ENCODE measurements at places on chromosomes 11 and 22.

DNA sequence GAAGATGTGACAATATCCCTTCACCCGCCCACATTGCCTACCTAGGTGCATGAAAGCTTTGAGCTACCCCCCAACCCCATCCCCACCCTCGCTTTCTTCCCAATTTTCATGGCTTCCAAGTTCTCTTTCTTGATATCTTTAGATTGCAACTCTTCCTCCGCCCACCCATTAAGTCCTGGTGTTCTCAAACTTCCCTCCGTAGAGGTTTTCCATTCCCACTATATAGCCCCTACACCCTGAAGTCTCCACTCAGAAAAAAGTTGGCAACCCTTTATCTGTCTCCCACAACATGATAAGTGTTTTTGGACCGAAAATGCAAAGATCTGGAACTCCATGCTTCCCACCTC lies 572 bp downstream of the ZNF70 start:
- no peak for DNase-seq

GRCh38 chr11:996681-997080 lies 39.8 kb downstream of the MUC6 start:
- no peak for DNase-seq

DNA sequence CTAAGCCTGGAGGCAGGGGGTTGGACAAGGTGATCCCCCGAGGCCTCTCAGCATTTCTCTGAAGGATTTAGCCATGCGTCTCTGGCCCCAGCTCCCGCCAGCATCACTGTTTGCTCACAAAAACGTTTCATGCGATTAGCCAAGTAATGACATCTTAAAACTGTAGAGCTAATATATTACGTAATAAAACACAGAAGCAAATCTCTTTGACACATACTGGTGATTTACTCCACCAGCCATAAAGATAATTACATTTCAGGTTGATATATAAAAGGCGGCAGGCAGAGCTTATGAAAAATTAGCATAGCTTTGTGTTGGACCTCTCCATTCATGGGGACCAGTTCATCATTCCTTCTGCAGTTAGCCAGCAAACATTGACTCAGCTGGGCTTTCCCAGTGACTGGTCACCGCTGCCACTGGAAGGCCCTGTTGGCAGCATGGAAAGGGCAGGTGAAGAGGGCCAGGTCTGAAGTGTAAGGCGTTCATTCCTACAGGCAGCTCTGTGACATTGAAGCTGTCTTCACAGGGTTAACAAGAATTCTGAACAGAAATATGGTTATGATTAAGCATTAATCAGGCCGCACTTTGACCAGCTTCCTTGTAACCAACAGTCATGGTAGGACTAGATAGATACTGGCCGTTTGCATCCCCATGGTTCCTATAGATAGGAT lies 150.3 kb downstream of the NECTIN1 start:
- DNase-seq = no peak

DNA sequence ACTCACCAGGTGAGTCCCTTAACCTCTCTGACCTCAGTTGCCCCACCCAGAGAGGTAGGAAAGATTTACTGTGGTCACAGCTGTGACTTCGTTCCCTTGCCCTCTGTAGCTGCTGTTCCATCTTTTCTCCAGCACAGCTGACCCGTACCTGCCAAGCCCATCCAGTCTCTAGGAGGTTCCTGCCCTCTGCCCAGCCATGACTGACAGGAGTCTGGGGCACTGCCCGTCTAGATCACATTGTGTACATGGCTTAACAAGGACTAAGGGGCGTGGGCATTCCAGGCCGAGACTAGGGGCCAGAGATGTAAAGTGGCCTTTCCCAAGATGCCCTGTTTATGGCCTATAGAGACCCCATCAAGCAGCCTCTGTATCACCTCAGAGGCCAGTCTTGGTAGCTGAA lies 132.0 kb downstream of the PARVA start:
- no peak for DNase-seq

DNA sequence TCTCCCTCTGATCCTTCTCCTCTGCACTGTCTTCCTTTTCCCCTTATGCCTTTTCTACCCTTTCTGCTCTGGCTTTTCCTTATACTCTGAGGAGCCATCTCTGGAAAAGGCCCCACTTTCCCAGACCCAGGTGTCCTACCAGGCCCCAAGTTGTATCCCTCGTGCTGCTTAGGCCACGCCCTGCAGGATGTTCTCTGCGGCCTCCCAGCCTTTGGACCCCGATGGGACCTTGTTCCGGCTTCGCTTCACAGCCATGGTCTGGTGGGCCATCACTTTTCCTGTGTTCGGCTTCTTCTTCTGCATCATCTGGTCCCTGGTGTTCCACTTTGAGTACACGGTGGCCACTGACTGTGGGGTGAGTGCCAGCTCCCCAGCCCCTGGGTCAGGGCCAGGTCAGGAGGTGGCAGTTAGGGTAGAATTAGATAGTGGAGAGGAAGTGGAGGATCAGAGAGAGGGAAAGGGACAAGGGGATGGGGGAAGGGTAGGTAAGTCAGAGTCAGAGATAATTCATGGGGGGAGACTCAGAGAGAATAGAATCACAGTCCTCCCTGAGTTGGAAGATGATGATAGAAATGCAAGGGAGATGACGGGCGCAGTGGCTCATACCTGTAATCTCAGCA lies 8.9 kb downstream of the PGAP2 start:
- DNase-seq = no peak
